Activated CD4-positive, alpha-beta T cell treated with anti-CD3 and anti-CD28 coated beads, Interleukin-2, amount 50 U/mL, for 1 hour (primary cell): ENCODE measurements at places on chromosomes 7 and 10.

DNA sequence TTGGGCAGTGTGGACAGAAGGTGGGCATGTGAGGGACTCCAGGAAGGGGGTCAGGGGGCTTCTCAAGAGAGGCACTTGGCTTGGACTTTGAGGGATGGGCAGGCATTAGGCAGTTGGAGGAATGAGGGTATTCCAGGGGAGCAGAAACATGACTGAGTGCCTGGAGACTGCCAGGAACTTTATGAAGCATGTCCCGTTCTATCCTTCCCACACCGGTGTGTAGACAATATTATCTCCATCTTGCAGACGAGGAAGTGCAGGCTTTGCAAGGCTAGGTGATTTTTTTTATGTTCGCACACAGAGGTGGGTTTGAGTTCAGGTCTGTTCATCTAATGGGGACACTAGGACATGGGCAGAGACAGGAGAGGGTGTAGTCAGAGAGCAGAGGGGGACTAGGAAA, 162.7 kb downstream of the RPS24 start:
- no peak for DNase-seq

GRCh38 chr7:113159746-113160339, 41.5 kb upstream of the SMIM30 start:
- DNase-seq = no peak

DNA sequence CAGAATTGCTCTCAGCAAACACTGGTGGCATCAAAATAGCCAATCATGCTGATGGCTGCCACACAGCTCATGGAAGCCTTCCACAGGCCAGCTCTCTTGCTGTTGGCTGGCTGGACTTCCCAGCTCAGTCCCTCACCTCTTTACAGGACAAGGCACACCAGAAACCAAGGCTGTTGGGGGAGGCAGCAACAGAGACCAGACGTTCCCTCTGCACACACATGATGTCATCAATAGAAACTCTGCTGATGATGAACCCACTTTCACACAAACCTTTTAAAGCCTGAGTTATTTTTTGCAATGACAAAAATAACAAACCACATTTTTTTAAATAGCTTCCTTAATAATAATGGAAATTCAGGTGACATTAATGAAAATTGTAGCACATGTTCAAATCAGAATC, 300.9 kb upstream of the C7orf33 start:
- DNase-seq = no peak

- no peak for DNase-seq
These were observed 3.1 kb downstream of the ST7 start for GRCh38 chr7:116956477-116956804.

DNA sequence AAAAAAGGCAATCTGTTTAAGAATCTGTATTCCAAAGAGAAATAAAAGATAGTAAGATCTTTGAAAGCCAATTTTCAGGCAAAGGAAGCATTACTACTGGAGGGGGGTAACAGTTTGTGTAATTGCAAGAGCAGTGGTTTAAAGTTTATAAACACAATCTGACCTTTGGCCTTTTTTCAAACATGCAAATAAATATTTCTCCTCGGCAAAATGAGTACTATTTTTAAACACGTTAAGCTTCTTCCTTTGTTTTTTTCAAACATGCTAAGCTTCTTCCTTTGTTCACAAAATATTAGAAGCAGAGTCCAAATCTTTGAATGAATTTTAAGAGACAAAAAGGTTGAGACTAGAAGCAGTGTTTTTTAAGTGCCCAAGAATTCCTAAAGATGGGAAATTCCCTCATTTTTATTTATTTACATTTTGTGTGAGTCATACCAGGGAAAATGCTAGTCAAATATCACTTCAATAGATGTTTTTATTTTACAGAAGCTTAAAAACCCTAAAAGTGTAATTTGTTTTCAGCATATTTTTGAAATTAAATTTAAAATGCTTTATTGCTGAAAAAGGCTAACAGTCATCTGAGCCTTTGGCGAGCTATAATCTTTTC, 229.3 kb downstream of the GPR37 start:
- DNase-seq = no peak

GRCh38 chr10:46094931-46095750, 49.1 kb upstream of the MSMB start:
- DNase-seq = no peak

DNA sequence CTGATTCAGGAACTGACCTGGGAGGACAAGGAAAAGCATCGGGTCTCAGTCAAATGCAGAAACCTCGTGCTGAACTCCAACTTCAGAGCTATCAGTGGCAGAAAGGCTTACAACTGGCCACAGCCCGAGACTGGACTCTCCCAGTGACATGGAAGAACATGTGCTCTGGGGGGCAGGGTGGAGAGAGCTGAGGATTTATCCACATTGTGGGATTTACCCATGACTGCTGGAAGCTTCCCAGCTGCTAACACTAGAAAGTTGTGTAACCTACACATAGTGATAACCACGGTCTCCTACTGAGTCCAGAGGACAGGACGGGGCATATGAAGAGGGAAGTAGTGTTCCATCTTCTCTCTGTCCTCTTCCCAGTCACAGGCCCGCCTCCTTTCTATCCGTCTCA, 103.4 kb downstream of the ITIH5 start:
- no peak for DNase-seq

GRCh38 chr10:19845503-19846368, 29.5 kb downstream of the PLXDC2 start:
- no peak for DNase-seq

- no peak for DNase-seq
These were observed 110.1 kb downstream of the NRP1 start for GRCh38 chr10:33224251-33224965.

- DNase-seq = no peak
These were observed 31.5 kb downstream of the TCF7L2 start for GRCh38 chr10:112981553-112981952.

DNA sequence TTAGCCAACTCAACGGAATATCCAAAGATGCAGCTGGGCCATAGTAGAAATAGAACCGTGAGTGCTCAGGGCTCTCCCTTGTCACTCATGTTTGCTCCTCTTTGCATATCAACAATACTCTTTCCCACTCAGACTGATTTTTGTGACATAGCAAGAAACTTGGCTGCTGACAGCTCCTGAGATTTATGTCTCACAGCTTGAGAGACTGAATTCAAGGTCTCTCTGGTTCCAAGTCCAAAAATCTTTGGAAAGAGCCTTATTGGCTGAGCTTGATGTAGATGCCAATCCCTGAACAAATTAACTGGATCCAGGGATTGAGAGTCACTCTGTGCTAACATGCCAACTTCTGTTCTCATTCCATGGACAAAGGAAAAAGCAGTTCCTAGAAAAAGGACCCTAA, 30.4 kb downstream of the LSM5 start:
- no peak for DNase-seq

DNA sequence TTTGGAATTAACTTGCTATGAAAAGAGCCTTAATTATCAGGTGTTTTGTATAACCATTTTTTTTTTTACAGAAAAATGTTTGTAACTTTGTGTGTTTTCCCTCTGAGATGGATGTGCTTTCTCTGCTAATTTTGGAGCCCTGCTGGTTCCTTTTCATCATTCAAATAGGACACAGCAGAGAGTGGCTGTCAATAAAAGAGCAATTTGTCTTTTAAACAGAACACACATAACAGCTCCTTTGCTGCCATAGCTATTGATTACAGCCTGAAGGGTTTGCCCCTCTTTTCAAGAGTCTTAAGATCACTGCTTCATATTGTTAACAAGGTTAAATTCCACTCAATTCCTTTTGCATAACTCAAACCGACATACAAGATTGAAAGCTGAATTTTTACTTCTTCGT, 187.2 kb upstream of the MBL2 start:
- DNase-seq = no peak

DNA sequence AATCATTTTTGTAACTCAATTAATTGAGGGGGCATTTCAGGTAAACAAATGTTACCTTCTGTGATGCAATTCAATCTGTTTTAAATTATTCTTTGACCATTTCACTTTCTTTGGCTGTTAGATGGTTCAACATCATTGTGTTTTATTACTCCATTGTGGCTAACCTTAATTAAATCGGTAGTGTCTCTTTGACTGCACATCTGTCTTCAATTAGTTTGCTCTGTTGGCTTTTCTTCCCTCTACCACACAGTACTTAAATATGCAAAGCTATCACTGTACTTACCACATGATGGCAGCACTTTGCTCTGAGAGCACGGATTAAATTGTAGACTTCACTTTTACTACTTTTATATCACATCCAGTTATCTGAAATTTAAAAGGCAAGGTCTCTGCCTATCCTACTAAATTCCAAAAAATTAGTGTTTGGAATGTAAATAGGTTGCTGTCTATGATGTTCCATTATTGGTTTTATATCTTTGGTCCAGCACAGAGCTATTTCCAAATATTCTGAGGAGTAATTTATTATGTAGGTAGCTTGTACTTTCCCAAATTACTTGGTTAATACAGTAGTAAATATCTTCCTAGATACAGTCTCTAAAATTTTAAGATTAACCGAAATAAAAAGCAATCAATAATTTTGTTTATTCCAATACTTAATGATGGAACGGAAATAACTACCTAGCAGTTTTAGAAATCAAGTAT, 352.0 kb downstream of the PCLO start:
- DNase-seq = no peak

GRCh38 chr10:93068411-93069244, 5.1 kb upstream of the CYP26A1 start:
- DNase-seq = no peak

DNA sequence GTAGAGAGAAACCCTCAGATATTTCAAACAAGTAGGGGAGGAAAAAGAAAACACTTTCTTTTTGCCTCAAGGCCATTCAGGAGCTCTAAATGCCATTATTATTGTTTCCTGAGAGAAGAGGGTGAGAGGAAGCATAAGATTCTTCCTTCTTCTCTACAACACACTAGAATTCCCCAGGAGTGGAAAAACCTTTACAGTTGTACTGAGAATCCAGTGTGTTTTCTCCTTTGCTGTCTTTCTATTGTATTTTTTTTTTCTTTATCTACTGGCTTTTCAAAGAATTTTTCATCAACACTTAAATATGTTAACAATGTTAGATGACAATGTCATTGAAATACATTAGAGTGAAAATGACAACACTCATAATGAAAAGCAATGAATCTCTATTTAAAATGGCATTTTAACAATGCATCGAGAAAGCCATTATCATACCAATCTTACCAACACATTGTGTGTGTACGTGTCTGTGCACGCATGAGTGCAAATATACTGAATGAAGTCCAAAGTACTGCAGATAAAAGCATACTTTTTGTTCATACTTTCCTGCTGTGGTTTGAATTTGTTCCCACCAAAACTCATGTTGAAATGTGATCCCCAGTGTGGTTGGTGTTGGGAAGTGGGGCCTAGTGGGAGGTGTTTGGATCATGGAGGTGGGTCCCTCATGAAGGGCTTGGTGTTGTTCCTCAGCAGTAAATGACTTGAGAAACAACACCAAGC, 24.2 kb upstream of the MACC1 start:
- DNase-seq = no peak

GRCh38 chr10:22712211-22712955, 2.0 kb downstream of the PIP4K2A start:
- no peak for DNase-seq

DNA sequence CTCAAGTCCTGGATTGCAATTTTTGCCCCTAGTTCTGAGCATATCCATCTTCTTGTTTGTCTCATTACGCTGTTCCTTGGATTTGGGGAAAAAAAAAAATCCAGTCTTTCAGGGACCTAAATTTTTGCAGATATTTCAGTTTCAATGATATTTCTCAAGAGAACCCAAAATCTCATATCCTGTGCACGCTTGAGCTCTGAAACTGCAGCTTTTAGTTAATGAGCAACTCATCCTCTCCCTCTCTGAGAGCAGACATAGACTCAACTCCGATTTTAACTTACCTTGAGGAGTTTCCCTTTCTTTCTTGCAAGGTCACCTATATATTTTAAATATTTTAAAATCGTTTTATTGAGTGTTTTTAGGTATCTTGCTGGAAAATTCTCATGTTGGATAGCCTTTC, 200.3 kb downstream of the GALNT17 start:
- DNase-seq = no peak

GRCh38 chr7:130268463-130269317, 2.0 kb downstream of the CPA2 start:
- no peak for DNase-seq

- DNase-seq = no peak
These were observed 19.4 kb upstream of the SGCE start for GRCh38 chr7:94675356-94675755.

DNA sequence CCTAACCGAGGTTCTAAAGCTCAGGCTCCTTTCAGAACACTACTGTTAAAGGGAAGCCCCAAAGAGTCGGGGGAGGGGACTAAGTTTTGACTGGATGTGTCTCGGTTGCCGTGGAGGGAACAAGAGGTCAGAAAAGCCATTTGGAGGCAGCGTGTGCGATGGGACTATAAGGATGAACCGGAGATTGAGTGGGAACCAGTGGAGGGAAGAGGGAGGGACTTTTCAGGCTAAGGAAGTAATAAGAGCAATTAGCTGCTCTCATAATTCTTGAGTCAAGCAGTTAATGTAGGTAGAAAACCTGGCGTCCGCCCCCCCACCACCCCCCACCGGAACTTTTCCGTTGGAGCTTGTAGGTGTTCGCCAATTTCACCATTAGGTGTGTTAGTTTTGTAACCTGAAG, 491 bp upstream of the AKAP9 start:
- peak; percentile 4 for DNase-seq

DNA sequence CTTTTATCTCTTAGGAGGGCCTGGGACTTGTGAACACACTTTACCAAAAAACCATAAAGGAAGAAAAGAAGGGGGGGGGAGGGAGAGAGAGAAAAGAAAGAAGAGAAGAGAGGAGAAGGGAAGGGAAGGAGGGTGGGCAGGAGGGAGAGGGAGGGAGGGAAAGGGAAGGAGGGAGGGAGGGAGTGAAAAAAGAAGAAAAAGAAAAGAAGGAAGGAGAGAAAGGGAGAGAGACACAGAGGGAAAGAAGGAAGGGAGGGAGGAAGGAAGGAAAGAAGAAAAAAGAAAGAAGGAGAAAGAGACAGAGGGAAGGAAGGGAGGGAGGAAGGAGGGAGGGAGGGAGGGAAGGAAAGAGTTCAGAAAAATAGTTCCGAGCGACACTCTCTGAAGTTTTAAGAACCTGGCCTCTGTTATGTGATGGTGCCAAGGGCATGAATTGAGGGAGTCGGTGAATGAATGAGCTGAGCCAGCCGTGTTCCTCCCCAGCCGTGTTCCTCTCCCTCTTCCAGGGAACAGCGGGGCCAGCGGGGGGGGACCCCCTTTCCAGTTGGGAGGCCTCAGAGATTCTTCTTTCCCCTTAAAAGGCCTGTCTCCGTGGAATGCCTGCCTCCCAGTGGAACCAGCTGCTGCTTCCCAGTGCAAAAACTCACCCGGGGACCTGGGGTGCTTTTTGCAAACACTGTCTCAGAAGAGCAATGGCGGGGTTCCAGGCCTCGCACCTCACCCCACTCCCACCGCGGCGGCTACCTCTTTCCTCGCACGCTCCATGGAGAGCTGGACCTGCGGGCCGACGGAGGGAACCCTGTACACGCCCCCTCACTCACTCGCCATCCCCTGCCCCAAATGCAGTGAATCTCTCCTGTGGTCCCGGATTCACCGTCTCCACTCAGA, 84.1 kb downstream of the FOXL3 start:
- DNase-seq = no peak

- DNase-seq = no peak
These were observed 3.9 kb downstream of the MICALL2 start for GRCh38 chr7:1455241-1455939.

GRCh38 chr10:49220031-49220430, 31.8 kb upstream of the TMEM273 start:
- no peak for DNase-seq
